Anterior cingulate cortex (tissue), 58 donors: ENCODE measurements at places on chromosomes 16 and 17.

DNA sequence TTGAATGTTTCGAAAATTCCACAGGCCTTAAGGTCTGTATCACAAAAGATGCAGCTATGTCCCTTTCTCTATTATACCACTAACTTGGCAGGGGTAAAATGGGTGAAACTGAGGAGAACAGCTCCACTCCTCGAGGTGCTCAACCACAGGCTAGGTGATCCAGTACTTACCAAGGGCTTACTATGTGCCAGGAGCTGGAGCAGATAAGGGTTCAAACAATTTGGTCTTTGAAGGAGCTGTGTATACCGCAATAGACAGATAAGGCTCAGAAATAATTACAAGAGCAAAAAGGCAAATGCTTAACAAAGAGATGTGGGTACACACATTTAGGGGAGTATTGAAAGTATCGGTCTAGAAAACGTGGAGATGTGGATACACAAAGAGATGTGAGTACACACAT is 1.5 kb downstream of the XPO6 start:
- DNase-seq: no peak

DNA sequence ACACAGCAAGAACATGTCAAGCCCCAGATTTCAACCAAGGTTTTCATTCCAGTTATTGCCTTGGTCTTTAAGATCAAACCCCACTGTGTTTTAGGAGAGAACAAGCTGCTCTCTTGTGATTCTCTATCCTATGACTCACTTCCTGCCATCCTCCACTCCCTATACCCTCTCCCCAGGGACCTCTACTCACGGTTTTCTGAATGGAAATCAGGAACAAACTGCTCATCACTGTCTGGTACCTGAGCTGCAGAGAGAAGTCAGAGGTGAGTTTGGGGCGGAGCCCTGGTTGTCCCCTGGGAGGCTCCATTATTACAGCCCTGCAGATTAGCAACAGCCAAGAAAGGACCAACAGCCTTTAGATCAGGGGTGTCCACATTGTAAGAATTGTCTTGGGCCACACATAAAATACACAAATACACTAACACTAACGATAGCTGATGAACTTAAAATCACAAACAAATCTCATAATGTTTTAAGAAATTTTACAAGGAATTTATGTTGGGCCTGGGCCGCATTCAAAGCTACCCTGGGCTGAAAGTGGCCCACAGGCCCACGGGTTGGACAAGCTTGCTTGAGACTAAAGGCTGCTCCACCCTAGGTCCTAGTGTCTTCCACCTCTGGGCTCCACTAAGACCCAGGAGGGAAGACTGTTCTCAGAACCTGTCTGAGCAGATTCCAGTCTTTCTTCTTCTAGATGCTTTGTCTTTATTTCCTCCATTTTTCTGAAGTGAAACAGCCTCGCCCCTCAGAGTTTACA is 9.7 kb downstream of the ETV4 start:
- no peak for DNase-seq

- no peak for DNase-seq
Observed at GRCh38 chr16:87809150-87809902, 43.5 kb upstream of the KLHDC4 start.

DNA sequence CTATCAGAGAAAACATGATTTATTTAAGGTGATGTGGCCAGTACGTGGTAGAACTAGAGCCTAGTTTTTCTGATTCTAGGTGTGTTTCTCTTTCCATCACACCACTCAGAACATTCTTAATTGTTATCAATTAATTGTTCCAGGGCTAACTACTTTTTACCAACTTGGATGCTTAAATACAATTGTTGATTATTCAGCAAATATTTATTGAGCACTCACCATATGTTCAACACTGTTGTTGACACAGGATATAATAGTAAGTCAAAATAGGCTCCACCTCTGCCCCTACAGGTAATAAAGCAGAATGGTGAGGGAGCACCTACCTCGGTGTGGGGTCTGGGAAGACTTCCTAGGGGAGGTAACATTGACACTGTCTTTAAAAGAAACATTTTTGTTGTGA is 16.1 kb downstream of the GNAO1 start:
- no peak for DNase-seq

DNA sequence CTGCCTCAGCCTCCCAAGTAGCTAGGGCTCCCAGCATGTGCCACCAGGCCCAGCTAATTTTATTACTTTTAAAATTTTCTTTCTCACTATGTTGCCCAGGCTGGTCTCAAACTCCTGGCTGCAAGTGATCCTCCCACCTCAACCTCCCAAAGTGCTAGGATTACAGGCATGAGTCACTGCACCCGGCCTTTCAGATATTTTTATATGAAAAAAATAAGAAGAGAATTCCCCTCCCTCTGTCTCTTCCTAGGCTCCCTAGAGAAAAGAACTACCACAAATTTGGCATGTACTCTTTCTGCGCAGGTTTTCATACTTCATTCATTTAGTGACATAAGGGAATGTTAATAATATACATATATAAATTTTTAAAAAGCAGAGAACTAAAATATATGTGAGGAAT is 21.7 kb upstream of the SMURF2 start:
- DNase-seq: no peak

GRCh38 chr17:50926523-50926922 is 60.4 kb upstream of the TOB1 start:
- no peak for DNase-seq

GRCh38 chr17:37521821-37522220 is 32.1 kb downstream of the DUSP14 start:
- no peak for DNase-seq

GRCh38 chr17:14098246-14098645 is 28.9 kb downstream of the COX10 start:
- DNase-seq: no peak

DNA sequence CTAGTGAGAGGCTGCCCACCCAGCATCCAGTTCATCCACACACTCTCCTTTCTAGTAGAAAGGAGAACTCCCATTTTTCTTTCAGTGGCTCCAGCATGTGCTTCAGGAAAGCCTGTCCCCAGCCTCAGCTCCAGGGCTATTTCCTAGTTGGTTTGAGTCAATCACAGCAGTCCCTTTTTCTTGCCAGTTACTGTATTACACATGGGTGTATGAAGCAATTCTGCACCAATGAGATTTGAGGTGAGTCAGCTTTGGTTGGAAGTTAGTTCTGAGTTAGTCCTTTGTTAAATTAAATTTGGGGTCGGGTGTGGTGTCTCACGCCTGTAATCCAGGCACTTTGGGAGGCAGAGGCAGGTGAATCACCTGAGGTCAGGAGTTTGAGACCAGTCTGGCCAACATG is 24.8 kb downstream of the RAD51D start:
- DNase-seq: no peak

GRCh38 chr16:80836846-80837245 is 32.4 kb upstream of the CDYL2 start:
- no peak for DNase-seq

- no peak for DNase-seq
Observed at GRCh38 chr17:57071991-57072944, 12.8 kb upstream of the AKAP1 start.

DNA sequence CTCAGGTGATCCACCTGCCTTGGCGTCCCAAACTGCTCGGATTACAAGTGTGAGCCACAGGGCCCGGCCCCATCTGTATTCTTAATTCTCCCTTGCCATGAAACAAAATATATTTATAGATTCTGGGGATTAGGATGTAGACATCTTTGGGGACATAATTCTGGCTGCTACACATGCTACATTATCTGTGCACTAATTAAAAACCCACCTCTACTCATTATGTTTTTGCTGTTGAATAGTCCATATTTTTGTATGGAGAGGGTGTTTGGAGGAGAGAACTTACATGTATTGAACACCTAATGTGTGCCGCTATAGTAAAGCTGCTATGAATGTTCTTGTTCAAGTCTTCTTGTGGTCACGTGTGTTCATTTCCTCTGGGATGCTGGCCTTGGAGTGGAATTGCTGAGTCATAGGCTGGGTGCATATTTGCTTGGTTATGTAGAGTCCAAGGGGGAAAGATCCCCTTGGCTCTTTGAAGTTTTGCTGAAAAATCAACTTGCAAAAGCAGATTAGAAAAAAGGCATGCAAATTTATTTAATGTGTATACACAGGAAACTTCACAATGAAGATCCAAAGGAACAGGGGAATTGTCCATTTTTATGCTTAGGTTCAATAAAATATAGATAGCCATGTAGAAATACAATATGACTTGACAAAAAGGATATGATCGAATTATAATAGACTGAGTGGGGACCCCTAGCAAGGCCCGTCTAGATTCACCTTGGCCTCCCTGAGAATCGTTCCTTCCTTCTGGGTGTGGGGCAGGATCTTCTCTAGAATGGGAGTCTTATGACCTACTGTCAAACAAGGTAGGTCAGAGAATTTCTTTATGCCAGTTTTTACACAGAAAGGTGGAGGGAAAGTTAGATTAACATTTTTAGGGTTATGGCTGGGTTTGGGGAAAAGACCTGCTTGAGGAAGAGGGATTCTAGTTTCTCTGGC is 42.1 kb upstream of the GPRC5B start:
- no peak for DNase-seq

GRCh38 chr17:79954281-79955166 is 81.1 kb downstream of the TBC1D16 start:
- DNase-seq: no peak

- DNase-seq: no peak
Observed at GRCh38 chr16:70752426-70752825, 48.5 kb downstream of the VAC14 start.

- no peak for DNase-seq
Observed at GRCh38 chr16:53949715-53950410, 245.9 kb downstream of the FTO start.
